PC-9 (cell line): ENCODE measurements at places on chromosomes 2 and 18. TPM values are rescaled to one million over a fixed set of nuclear protein-coding genes. Genes with fewer than 3 reads are reported as not detected.

The TMEM247 gene
- total RNA-seq, result not detected in 2 replicates

The DSG4 gene
- not detected in 2 replicates for total RNA-seq

The STRN gene
- 33.5 and 37.6 TPM in 2 replicates for total RNA-seq

The PRSS56 gene
- total RNA-seq, result not detected in 2 replicates

The STAT4 gene
- total RNA-seq, result 0.23 and 0.70 TPM in 2 replicates

The CENPO gene
- 21.3 and 33.0 TPM in 2 replicates for total RNA-seq

The GREB1 gene
- 0.20 and 0.37 TPM in 2 replicates for total RNA-seq

The SERPINB3 gene
- total RNA-seq, result not detected in 2 replicates

The SLC11A1 gene
- total RNA-seq, result 0.35 and 0.44 TPM in 2 replicates

GRCh38 chr2:39119732-39120520 is 925 bp downstream of the SOS1 start:
- peak overlapping the region; percentile 37 for H3K27ac ChIP-seq
- H3K27me3 ChIP-seq, result no peaks in the 10 kb centered on the region
- no peaks in the 10 kb centered on the region for H3K36me3 ChIP-seq
- H3K4me1 ChIP-seq, result peaks cover 37% of the 10 kb centered on the region
- peak overlapping the region; percentile 81 for H3K4me3 ChIP-seq

DNA sequence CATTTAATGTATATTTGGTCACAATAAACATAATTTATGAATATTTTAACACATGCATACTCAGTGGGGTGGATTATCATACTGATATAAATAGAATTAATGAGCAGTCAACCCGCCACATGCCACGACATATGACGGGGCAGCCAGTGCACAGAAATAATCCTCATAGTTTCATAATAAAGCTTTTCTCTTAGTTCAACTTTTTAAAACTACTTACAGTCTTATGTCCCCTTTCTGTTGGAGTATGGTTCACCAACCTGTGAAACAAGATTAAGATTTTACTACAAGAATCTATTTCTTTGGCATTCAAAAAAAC is 75.6 kb upstream of the ETAA1 start:
- no peaks in the 10 kb centered on the region for H3K36me3 ChIP-seq
- DNase-seq, result no peak
- H3K4me3 ChIP-seq, result no peak overlapping the region
- H3K27ac ChIP-seq, result no peak overlapping the region
- H3K4me1 ChIP-seq, result no peaks in the 10 kb centered on the region

GRCh38 chr2:207879536-207879935 is 109.8 kb upstream of the FZD5 start:
- no peak overlapping the region for H3K4me3 ChIP-seq
- no peaks in the 10 kb centered on the region for H3K4me1 ChIP-seq
- H3K27ac ChIP-seq, result no peak overlapping the region
- no peak for DNase-seq
- H3K36me3 ChIP-seq, result no peaks in the 10 kb centered on the region
- no peaks in the 10 kb centered on the region for H3K27me3 ChIP-seq

GRCh38 chr18:24064391-24065100 is 50.0 kb downstream of the TTC39C start:
- no peaks in the 10 kb centered on the region for H3K36me3 ChIP-seq
- no peak overlapping the region for H3K4me3 ChIP-seq
- H3K27me3 ChIP-seq, result no peaks in the 10 kb centered on the region

- no peaks in the 10 kb centered on the region for H3K36me3 ChIP-seq
- 0 out of 2 replicates have a peak, but pooled peaks cover 7% of the 10 kb centered on the region for H3K27me3 ChIP-seq
- H3K27ac ChIP-seq, result no peak overlapping the region
- no peaks in the 10 kb centered on the region for H3K4me1 ChIP-seq
Measured at GRCh38 chr2:119463990-119464389, 32.3 kb downstream of the TMEM37 start.

DNA sequence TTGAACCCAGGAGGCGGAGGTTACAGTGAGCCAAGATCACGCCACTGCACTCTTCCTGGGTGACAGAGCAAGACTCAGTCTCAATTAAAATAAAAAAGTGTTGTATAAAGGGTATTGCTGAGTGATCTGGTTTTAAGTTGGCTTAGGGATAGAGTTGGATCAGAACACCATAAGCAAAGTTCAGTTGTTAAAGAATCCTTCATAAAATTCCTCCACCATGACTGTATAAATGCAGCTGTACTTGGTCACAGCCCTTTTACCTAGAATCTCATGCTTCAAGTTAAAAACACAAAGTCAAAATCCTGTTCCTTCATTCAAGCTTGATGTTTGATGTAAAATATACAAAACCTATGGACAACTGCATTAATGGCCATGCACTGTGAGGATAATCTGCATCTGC is 33.4 kb upstream of the PNO1 start:
- no peaks in the 10 kb centered on the region for H3K36me3 ChIP-seq
- no peak for DNase-seq
- no peaks in the 10 kb centered on the region for H3K27me3 ChIP-seq
- H3K27ac ChIP-seq, result no peak overlapping the region
- H3K4me1 ChIP-seq, result no peaks in the 10 kb centered on the region

DNA sequence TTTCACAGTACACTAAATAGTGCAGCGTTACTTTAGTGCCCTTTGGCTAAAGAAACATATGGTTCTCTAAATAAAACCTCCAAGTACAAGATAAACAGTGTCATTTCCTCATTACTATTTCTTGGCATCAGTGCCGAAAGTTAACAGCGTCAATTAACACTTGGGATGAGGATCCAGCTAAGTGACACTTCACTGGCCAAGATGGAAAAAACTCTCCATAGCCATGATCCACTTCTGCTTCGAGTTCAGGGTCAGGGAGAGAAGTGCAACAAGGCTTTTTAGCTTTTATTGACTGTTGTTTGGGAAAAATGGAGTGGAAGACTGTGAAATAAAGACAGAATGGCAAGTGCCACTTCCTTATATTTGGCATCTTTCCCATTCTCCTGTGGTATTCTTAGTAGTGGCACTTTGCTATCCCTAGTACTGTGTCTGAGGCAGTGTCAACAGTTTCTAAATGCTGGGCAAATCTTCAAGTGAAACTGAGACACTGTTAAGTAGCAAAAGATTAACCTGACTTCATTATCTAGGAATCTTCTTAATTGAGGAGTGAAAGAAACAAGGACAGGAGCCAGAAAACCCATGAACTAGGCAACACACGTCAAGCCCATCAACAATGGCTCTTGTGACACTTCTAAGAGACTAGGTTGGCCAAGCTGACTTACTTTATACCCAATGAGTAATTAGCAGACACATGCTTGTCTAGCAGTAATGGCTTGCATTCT is 222.5 kb upstream of the SESTD1 start:
- no peaks in the 10 kb centered on the region for H3K27me3 ChIP-seq
- no peak overlapping the region for H3K4me3 ChIP-seq
- no peak overlapping the region for H3K27ac ChIP-seq
- no peak for DNase-seq
- H3K36me3 ChIP-seq, result no peaks in the 10 kb centered on the region
- no peaks in the 10 kb centered on the region for H3K4me1 ChIP-seq

DNA sequence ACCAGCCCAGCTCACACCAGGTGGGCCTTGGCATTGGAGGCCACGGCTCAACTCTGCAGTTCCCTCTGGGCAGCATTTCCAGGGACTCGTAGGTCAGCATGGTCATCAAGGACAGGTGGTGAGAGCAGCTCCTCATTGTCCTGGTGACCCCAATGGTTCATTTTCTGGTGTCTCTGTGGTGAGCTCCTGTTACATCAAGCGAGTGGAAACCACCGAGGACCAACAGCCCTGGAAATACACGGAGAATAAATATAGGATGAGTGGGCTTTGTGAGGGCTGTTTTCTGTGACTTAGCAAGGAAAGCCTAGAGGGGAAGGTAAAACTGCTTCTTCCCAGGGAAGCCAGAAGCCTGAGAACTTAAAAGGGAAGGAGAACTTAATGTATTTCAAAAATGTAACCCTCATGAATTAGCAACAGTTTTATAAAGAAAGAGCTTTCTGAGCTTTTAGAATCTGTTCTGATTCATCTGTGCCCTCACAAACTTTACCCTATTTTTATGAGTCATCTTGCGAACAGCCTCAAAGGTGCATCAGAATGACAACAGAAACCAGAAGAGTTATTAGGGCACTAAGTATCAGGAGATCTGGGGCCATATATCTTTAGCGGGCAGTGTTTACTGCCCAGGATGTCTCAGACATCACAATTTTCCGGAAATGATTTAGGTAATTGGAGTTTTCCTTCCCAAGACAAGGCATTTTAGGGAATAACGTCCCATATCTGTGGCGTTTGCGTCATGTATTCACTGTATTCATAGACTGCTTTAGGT is 18.7 kb downstream of the C2orf92 start:
- peaks cover 33% of the 10 kb centered on the region for H3K4me1 ChIP-seq
- peak; percentile 89 for DNase-seq
- H3K4me3 ChIP-seq, result no peak overlapping the region; the same call in 1 of the 2 replicates
- H3K36me3 ChIP-seq, result no peaks in the 10 kb centered on the region
- peak overlapping the region; percentile 80 for H3K27ac ChIP-seq
- no peaks in the 10 kb centered on the region for H3K27me3 ChIP-seq

DNA sequence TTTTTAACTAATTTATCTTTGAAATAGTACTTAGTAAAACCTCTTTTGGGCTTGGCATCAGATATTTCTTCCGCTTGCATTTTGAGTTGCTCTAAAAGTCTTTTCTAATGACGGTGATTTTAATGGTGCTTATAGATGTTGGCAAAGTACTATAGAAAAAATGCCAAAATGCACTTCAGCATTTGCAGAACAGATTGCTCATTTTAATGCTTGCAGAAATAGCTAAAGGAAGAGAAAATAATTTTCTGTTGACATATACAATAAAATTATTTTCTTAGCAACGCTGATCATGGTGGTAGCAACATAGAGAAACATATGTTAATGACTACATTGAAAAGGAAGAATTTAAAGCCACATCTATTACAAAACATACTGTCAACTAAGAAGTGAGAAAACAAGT is 170.7 kb downstream of the STK39 start:
- no peaks in the 10 kb centered on the region for H3K36me3 ChIP-seq
- H3K27ac ChIP-seq, result no peak overlapping the region
- H3K4me1 ChIP-seq, result no peaks in the 10 kb centered on the region
- no peaks in the 10 kb centered on the region for H3K27me3 ChIP-seq

GRCh38 chr2:41180387-41180786 is 728.5 kb upstream of the SLC8A1 start:
- H3K36me3 ChIP-seq, result no peaks in the 10 kb centered on the region
- H3K27ac ChIP-seq, result no peak overlapping the region
- no peaks in the 10 kb centered on the region for H3K4me1 ChIP-seq
- H3K27me3 ChIP-seq, result no peaks in the 10 kb centered on the region
- H3K4me3 ChIP-seq, result no peak overlapping the region

DNA sequence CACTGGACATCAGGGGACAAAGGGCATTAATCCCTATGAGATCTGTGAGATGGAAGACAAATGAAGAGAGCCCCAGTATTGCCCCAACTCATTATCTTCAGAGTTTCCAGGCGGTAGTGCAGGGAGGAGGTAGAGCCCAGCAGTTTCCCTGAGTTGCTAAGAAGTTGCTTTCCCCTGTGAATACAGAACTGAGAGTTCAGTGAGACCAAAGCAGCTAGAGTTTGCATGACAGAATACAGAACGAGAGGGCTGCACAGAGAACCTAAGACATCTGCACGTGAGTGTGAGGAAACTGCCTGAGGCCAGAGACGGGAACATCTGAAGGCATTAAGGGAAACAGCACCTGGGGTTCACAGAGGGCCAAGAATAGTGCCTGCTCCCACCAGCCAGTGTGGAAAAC is 18.1 kb upstream of the PGAP1 start:
- DNase-seq, result no peak
- no peaks in the 10 kb centered on the region for H3K4me1 ChIP-seq
- H3K27me3 ChIP-seq, result no peaks in the 10 kb centered on the region
- no peak overlapping the region for H3K27ac ChIP-seq
- no peak overlapping the region for H3K4me3 ChIP-seq

GRCh38 chr2:26193578-26194231 is 20.8 kb downstream of the GAREM2 start:
- DNase-seq, result no peak
- H3K27ac ChIP-seq, result no peak overlapping the region
- no peaks in the 10 kb centered on the region for H3K4me1 ChIP-seq
- no peaks in the 10 kb centered on the region for H3K27me3 ChIP-seq
- no peak overlapping the region for H3K4me3 ChIP-seq
- peaks cover 42% of the 10 kb centered on the region for H3K36me3 ChIP-seq

DNA sequence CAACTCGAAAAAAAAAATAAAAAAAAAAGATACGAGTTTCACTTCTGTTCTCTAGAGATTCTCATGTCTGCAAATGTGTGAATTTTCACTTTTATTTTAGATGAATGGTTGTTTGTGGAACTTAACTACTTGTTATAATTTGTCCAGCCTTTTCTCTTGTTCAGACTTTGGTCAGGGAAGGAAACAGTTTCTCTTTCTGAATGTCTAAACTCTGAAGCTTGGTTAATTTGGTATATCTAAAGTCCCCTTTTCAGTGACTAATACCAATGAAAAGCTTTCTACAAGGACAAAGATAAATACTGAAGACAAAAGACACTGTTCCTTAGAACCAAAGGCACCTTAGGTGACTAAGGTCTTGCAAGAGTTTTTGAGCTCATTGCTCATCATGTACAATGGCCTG is 144.4 kb upstream of the PIEZO2 start:
- no peaks in the 10 kb centered on the region for H3K4me1 ChIP-seq
- no peaks in the 10 kb centered on the region for H3K36me3 ChIP-seq
- H3K27me3 ChIP-seq, result peaks cover 36% of the 10 kb centered on the region
- DNase-seq, result no peak
- H3K27ac ChIP-seq, result no peak overlapping the region
